MCF 10A (cell line): ENCODE measurements at places on chromosomes 3 and 15. TPM values are rescaled to one million over a fixed set of nuclear protein-coding genes. Genes with fewer than 3 reads are reported as not detected.

GRCh38 chr3:49017229-49017970 lies 980 bp downstream of the DALRD3 start:
- H3K4me3 ChIP-seq, result peak overlapping the region; percentile 89
- no peaks in the 10 kb centered on the region for H3K4me1 ChIP-seq

- H3K4me1 ChIP-seq, result peaks cover 23% of the 10 kb centered on the region
- DNase-seq, result no peak
- H3K27me3 ChIP-seq, result no peaks in the 10 kb centered on the region
- no peaks in the 10 kb centered on the region for H3K36me3 ChIP-seq
- H3K27ac ChIP-seq, result no peak overlapping the region
Observed at GRCh38 chr3:150147776-150148175, 177.1 kb upstream of the PFN2 start.

GRCh38 chr3:35690271-35690670 lies 50.9 kb downstream of the ARPP21 start:
- no peak overlapping the region for H3K4me3 ChIP-seq
- no peaks in the 10 kb centered on the region for H3K36me3 ChIP-seq
- H3K27me3 ChIP-seq, result peaks cover 73% of the 10 kb centered on the region
- no peaks in the 10 kb centered on the region for H3K4me1 ChIP-seq

- H3K4me3 ChIP-seq, result no peak overlapping the region
- H3K27me3 ChIP-seq, result peaks cover 27% of the 10 kb centered on the region
- H3K36me3 ChIP-seq, result no peaks in the 10 kb centered on the region
- no peak for DNase-seq
Observed at GRCh38 chr15:58535337-58535736, 103.5 kb downstream of the LIPC start.

DNA sequence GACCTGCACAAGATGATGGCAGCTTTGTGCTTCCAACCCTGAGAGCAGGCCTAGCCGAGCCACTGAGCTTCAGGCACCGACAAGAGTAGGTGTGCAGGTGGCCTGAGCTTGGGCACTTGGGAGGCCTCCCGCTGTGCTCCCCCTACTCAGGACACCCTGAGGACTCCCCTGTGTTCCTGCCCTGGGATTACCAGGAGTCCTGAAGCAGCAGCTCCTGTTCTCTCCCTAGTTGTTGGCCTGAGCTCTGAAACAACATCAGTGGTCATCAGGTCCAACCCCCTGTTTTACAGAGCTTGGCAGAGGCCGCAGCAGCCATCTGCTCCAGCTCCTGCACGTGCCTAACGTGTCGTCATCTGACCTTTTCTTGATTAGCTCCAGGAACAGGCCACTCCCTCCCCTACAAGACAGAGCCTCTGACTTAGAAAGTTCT lies 8.0 kb upstream of the MESP2 start:
- no peak overlapping the region for H3K27ac ChIP-seq
- H3K36me3 ChIP-seq, result no peaks in the 10 kb centered on the region
- H3K4me3 ChIP-seq, result no peak overlapping the region
- H3K27me3 ChIP-seq, result no peaks in the 10 kb centered on the region
- DNase-seq, result no peak

DNA sequence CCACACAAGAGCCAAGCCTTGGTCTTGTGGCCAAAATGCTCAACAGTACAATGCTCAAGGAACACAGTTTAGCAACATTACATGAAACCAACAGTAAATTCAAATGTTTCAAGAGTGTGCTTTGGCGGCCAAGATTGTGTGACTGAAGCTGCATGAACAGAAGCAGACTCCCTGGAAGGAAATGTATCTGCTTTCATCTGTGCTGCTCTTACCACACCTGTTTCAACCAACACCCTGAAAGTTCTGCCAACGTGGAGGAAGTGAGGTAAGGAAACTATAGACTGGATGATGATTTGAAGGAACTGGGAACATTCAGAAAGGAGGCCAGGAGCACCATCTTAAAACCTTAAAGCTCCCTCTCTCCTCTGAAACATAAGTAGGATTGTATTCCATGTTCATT lies 55.7 kb downstream of the MB21D2 start:
- no peaks in the 10 kb centered on the region for H3K36me3 ChIP-seq
- no peak overlapping the region for H3K27ac ChIP-seq
- H3K4me3 ChIP-seq, result no peak overlapping the region
- no peaks in the 10 kb centered on the region for H3K4me1 ChIP-seq
- H3K27me3 ChIP-seq, result no peaks in the 10 kb centered on the region

- peaks cover 50% of the 10 kb centered on the region for H3K36me3 ChIP-seq
- no peak overlapping the region for H3K4me3 ChIP-seq
- peaks cover 12% of the 10 kb centered on the region for H3K4me1 ChIP-seq
- peak; percentile 21 for DNase-seq
- H3K27ac ChIP-seq, result no peak overlapping the region
Observed at GRCh38 chr15:25372298-25372697, 66.5 kb downstream of the UBE3A start.

DNA sequence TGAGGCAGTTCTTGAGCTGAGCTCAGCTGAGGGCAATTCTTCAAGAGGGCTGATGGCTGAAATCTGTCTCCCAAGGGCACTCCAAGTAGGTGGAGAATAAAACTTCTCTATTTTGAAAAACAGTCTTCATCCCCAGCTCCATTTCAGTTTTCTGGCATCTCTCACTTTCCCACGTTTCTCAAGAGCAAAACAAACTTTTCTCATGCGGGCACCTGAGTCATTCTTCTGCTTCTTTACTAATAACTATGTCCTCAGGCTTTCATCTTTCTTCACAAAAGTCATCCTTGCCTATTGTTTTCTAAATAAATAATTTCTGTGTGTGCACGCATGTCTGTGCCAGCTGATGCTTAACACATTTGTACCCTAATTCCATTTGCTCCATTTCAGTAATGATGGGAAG lies 96.1 kb upstream of the NUDT16 start:
- H3K36me3 ChIP-seq, result no peaks in the 10 kb centered on the region
- no peaks in the 10 kb centered on the region for H3K27me3 ChIP-seq
- H3K27ac ChIP-seq, result no peak overlapping the region
- peak; percentile 28 for DNase-seq
- no peaks in the 10 kb centered on the region for H3K4me1 ChIP-seq

GRCh38 chr3:182479419-182480336 lies 313.6 kb upstream of the ATP11B start:
- DNase-seq, result no peak
- H3K27me3 ChIP-seq, result no peaks in the 10 kb centered on the region
- H3K27ac ChIP-seq, result no peak overlapping the region
- H3K4me3 ChIP-seq, result no peak overlapping the region

GRCh38 chr15:31081588-31082250 lies 19.8 kb downstream of the TRPM1 start:
- no peaks in the 10 kb centered on the region for H3K36me3 ChIP-seq
- H3K4me1 ChIP-seq, result peaks cover 14% of the 10 kb centered on the region
- H3K27ac ChIP-seq, result no peak overlapping the region
- H3K27me3 ChIP-seq, result no peaks in the 10 kb centered on the region
- peak; percentile 53 for DNase-seq

The GMPPB gene
- total RNA-seq, result 84.3 and 88.1 TPM in 2 replicates

The GASK1A gene
- total RNA-seq, result not detected in 2 replicates

The ATP13A4 gene
- total RNA-seq, result not detected in 2 replicates

The CFAP92 gene
- total RNA-seq, result 0.10 and 0.16 TPM in 2 replicates

The CMTM7 gene
- total RNA-seq, result 9.7 and 14.3 TPM in 2 replicates

The OIP5 gene
- 2.9 and 5.7 TPM in 2 replicates for total RNA-seq

The PXYLP1 gene
- 2.1 and 5.4 TPM in 2 replicates for total RNA-seq
